ENCODE measurements at places on chromosomes 3 and 15. TPM values are rescaled to one million over a fixed set of nuclear protein-coding genes. Genes with fewer than 3 reads are reported as not detected.

The ADGRG7 gene
- total RNA-seq: not detected

The ZKSCAN7 gene
- 0.73 TPM for total RNA-seq

The TRPC1 gene
- total RNA-seq: 1.1 TPM

The LRRC31 gene
- not detected for total RNA-seq

The LRRC2 gene
- not detected for total RNA-seq

The FOXB1 gene
- total RNA-seq: 1.2 TPM

The UBE2E2 gene
- 11.8 TPM for total RNA-seq

The RAD51 gene
- 62.4 TPM for total RNA-seq

The MYO1E gene
- total RNA-seq: 33.3 TPM

The IL16 gene
- total RNA-seq: 111 TPM

The EFHB gene
- total RNA-seq: 0.24 TPM

The SUCLG2 gene
- 30.3 TPM for total RNA-seq

The ALDH1A2 gene
- not detected for total RNA-seq

The NUP210 gene
- total RNA-seq: 152 TPM

The IQCF2 gene
- total RNA-seq: not detected

The CCR3 gene
- total RNA-seq: not detected

The LRRC34 gene
- 2.9 TPM for total RNA-seq

The CPNE9 gene
- 0.93 TPM for total RNA-seq

The LINS1 gene
- 64.1 TPM for total RNA-seq

The REC114 gene
- not detected for total RNA-seq
